SK-N-SH (cell line): ENCODE measurements at places on chromosomes 4 and X.
A peak's percentile ranks its signal among the peaks of the same experiment; 100 is the strongest.

DNA sequence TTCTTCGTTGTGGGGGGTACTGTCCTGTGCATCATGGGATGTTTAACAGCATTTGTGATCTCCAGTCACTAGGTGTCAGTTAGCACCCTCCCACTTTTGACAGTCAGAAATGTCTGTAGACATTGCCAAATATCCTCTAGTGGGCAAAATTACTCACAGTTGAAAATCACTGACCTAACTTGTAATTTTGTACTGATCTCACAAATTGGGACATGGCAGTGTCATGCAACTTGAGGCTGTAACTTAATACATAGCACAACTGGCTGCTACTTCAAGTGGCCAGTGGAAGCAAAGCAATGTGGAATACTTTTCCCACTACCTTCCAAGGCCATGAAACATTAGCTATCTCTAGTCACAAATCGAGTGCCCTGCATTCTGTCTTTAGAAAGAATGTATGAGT, 23.2 kb upstream of the TSPAN7 start:
- DNase-seq, result no peak

DNA sequence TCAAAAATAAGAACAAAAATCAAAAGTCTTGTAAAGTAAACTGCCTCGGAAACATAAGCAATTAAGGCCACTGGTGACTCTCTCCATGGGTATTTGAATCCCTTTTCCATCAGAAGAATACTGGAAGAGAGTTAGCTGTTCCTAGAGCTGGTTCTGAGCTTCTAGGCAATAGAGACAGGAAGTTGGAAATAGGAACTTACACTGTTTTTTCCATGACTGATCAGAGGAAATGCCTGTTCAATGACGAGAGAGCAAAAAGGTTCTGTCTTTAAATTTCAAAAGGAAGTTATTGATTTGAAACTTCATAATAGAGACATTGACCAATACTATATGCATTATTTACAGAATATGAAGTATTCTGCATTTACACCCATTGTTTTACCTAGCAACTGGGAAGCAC, 503.5 kb upstream of the ARX start:
- DNase-seq, result no peak

DNA sequence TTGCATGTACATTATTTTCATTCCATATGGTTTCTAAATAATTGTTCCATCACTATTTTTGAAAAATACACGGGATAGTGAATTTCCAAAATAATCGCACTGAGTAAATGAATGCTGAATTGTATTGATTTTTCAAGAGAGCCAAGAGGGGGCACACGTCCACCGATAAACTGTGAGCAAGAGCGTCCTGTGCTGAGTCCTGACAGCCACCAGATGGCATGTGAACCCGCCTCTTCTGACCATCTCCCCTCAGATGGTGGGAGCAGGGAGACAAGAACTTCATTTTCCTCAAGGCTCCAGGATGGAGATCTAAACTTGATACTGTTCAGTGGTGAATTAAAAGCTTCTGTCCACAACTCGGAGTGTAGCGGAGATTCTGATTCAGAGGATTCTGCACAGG, 30.6 kb upstream of the IL9R start:
- peak; percentile 65 for DNase-seq

GRCh38 chrX:72080150-72080549, 51.6 kb downstream of the RTL5 start:
- no peak for DNase-seq

DNA sequence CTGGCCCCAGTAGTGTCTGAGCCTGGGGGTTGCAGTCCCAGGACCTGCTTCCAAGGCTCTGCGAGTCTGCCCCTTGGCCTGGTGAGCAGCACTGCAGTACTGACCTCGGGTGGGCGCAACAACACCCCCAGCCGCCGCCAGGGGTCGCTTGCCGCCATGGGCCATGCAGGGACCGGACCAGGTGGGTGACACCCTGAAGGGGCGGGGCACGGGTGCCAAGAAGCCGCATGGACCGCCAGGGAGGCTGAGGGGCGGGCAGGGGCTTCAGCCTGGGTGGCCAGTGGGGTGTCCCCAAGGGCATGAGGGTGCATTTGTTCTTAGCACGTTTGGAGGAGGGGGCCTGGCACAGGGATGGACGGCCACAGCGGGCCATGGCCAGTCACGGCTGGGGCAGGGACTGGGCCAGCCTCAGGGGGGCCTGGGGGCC, 25.0 kb downstream of the TACC3 start:
- peak; percentile 96 for DNase-seq

DNA sequence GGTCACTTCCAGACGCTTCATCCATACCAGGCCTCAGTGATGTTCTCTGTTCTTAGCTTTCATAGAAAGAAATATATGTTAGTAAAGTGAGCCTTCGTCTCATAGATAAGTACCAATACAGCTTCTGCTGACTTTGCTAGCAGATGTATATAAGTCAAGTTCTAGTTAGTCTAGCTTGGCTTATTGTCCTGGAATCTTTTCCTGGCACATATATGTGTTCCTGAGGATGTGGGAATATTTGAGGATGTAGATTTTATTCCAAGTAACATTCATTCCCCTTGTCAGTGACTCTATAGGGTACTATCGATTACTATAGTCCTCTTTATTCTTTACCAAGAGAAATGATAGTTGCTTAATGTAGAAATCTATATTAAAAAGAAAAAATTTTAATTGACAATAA, 135.2 kb upstream of the FAM9C start:
- DNase-seq, result no peak

- no peak for DNase-seq
Observed at GRCh38 chr4:186979961-186980745, 256.5 kb upstream of the FAT1 start.

GRCh38 chr4:38177035-38177546, 216.9 kb downstream of the PTTG2 start:
- no peak for DNase-seq

- DNase-seq, result no peak
Observed at GRCh38 chr4:24601121-24601520, 16.8 kb upstream of the DHX15 start.

- DNase-seq, result no peak
Observed at GRCh38 chrX:35664833-35665232, 133.3 kb upstream of the MAGEB16 start.
